ENCODE measurements at places on chromosomes 2 and 18. TPM values are rescaled to one million over a fixed set of nuclear protein-coding genes. Genes with fewer than 3 reads are reported as not detected.

Gene ANKRD62
- not detected for total RNA-seq

Gene IL1F10
- not detected for total RNA-seq

Gene ZNF396
- total RNA-seq = 1.4 TPM

Gene ANO7
- 5.8 TPM for total RNA-seq

Gene EGR4
- total RNA-seq = not detected

DNA sequence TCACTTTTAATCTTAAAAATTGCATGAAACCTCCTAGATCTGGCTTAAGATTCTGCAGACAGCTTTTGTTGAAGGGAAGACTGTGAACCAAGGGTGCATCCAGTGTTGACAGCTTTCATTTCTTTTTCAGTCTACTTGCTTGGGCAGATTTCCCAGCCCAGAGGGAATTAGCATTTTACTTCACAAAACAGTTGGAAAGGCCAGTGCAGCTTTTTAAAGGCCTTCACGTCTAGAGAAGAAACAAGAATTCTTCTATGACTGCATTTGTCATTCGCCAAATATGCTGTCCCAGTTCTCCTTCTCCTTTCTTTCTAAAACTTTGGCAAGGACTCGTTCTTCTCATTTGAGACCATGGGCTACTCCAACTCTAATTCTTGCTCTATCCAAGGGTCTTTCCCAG, 17.4 kb downstream of the NTSR2 start:
- no peak overlapping the region for H3K27ac ChIP-seq
- no peak overlapping the region for H3K4me3 ChIP-seq
- no peaks in the 10 kb centered on the region for H3K4me1 ChIP-seq
- H3K36me3 ChIP-seq = no peaks in the 10 kb centered on the region
- H3K27me3 ChIP-seq = peaks cover 6% of the 10 kb centered on the region
- peak; percentile 10 for DNase-seq

DNA sequence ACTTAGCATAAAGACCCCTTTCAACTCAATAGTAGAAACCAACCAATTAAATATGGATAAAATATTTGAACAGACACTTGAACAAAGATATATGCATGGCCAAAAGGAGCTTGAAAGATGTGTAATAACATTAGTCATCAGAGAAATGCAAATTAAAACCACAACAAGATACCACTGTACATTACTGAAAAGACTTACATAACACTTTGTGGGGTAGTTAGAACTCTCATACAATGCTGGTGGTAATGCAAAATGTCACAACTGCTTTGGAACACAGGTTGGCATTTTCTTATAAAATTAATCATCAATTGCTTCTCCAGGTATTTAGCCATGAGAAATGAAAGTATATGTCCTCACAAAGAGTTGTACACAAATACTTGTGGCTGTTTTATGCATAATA, 60.7 kb downstream of the TTC27 start:
- peak; percentile 89 for DNase-seq
- H3K4me3 ChIP-seq = no peak overlapping the region
- H3K36me3 ChIP-seq = no peaks in the 10 kb centered on the region
- H3K4me1 ChIP-seq = peaks cover 5% of the 10 kb centered on the region
- no peaks in the 10 kb centered on the region for H3K27me3 ChIP-seq

GRCh38 chr2:177998996-177999395, 73.6 kb downstream of the PDE11A start:
- no peak overlapping the region for H3K4me3 ChIP-seq
- H3K36me3 ChIP-seq = no peaks in the 10 kb centered on the region
- H3K27me3 ChIP-seq = no peaks in the 10 kb centered on the region
- H3K27ac ChIP-seq = no peak overlapping the region
- H3K4me1 ChIP-seq = peaks cover 15% of the 10 kb centered on the region

DNA sequence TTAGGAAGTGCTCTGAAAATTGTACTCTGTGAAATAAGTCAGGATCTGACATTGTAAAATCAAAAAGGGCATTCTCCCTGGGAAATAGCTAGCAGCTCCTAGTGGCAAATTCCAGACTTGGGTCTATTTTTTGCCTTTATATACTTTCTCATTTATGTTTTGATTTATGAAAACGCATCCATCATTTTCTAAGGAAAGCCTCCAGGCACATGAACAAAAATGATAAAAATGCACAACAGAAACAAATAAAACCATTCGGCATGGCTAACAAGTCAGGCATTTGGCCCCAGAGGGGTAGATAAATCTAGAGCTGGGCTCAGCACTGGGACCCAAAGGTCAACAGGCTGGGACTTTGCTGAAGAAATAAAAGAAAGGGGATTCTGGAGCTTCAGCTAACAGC, 167.0 kb downstream of the BCL11A start:
- no peak overlapping the region for H3K27ac ChIP-seq
- no peaks in the 10 kb centered on the region for H3K36me3 ChIP-seq
- peaks cover 3% of the 10 kb centered on the region for H3K27me3 ChIP-seq

Measured in astrocyte (in vitro differentiated cells and primary cell).